Fibroblast of the aortic adventitia (primary cell): ENCODE measurements at places on chromosomes 7 and 10.
A peak's percentile ranks its signal among the peaks of the same experiment; 100 is the strongest.

GRCh38 chr7:37405603-37406122, 43.0 kb downstream of the ELMO1 start:
- DNase-seq = no peak

- DNase-seq = no peak
Observed at GRCh38 chr10:44010873-44011602, 362.4 kb upstream of the ZNF32 start.

- peak; percentile 39 for DNase-seq
Observed at GRCh38 chr10:21355591-21356011, 169.9 kb downstream of the SKIDA1 start.

GRCh38 chr7:32347244-32347828, 142.8 kb downstream of the LSM5 start:
- peak; percentile 14 for DNase-seq

DNA sequence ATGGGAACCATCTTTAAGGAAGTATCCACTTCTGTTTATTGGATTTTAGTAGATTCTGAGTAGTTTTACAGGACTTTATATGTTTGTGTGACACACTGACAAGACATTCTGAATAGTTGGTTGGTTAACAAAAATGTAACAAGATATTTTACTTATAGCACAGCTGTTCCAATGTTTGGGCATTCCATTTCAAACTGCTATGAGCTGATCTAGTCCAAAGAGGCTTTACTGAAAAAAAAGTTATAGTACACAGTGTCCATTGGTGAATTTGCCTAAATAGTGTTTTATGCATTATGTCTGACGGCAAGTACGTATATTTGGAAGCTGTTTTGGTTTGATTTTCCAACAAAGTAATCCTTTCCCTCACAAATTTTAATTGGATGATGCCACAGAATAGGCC, 99.1 kb downstream of the SAMD9 start:
- no peak for DNase-seq

GRCh38 chr10:77564731-77565589, 72.6 kb downstream of the KCNMA1 start:
- no peak for DNase-seq

DNA sequence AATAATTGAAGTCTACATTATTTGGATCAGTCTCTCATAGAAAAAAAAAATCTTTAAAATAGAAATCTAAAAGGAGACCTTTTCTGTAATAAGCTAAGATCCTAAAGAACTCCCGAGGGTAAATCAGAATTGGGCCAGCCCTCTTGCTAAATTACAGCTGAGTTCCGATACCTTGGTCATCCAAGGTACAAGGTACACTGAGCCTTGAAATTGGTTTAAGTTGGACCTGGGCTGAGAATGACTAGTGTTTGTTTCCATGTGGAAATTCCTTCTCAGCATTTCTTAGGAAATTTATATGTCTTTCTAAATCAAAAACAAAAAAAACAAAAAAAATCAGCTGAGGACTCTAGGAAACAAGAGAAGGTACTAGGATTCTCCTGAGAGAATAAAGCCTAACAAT, 64.9 kb downstream of the DNMBP start:
- DNase-seq = no peak
